ENCODE measurements at places on chromosomes 1 and 21. TPM values are rescaled to one million over a fixed set of nuclear protein-coding genes. Genes with fewer than 3 reads are reported as not detected.

- H3K27ac ChIP-seq = peak overlapping the region; percentile 61
- H3K4me3 ChIP-seq = peak overlapping the region; percentile 53
- peaks cover 75% of the 10 kb centered on the region for H3K4me1 ChIP-seq
- H3K27me3 ChIP-seq = no peaks in the 10 kb centered on the region
- no peak for DNase-seq
These were observed 98.5 kb downstream of the MRPL37 start for GRCh38 chr1:54298284-54299033.

GRCh38 chr1:233656032-233656635 lies 42.2 kb downstream of the KCNK1 start:
- no peak overlapping the region for H3K27ac ChIP-seq
- peaks cover 14% of the 10 kb centered on the region for H3K4me1 ChIP-seq
- no peaks in the 10 kb centered on the region for H3K27me3 ChIP-seq
- no peak for DNase-seq

GRCh38 chr21:46229923-46230260 lies 1.3 kb upstream of the LSS start:
- peak overlapping the region; percentile 40 for H3K27ac ChIP-seq
- H3K4me1 ChIP-seq = peaks cover 27% of the 10 kb centered on the region
- H3K27me3 ChIP-seq = no peaks in the 10 kb centered on the region
- no peak for DNase-seq
- H3K36me3 ChIP-seq = peaks cover 58% of the 10 kb centered on the region

GRCh38 chr1:177948336-177948972 lies 21.4 kb downstream of the SEC16B start:
- DNase-seq = no peak
- no peaks in the 10 kb centered on the region for H3K36me3 ChIP-seq
- H3K4me3 ChIP-seq = no peak overlapping the region
- no peak overlapping the region for H3K27ac ChIP-seq
- peaks cover 30% of the 10 kb centered on the region for H3K4me1 ChIP-seq

Gene NPPA
- total RNA-seq = not detected

Gene ISG15
- 20.8 TPM for total RNA-seq

Gene MPL
- total RNA-seq = not detected

Gene PLA2G2C
- not detected for total RNA-seq

Gene CELA3A
- not detected for total RNA-seq

Gene GREM2
- 1.0 TPM for total RNA-seq

DNA sequence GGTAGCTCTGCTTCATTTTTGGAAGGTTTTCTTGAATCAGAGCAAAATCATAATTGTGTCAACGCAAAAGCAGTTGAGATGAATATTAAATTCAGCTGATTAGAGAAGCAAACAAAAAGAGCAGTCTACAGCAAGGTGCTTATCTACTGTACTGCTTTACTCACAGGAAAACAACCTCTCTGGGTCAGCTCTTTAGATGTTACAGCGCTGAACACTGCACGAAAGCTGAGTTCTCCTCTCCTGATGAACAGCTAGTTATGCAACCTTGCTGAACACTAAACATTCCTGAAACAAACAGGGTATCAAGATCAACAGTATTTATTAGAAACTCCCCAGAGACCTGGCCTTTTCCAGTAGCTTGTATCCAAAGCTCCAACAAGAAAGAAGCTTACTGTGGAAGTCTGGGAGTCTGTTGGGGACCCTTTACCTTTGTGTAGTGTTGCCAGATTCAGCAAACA lies 41.3 kb downstream of the TBCE start:
- no peak overlapping the region for H3K4me3 ChIP-seq
- peak overlapping the region; percentile 57 for H3K27ac ChIP-seq
- peaks cover 1% of the 10 kb centered on the region for H3K36me3 ChIP-seq
- no peak for DNase-seq
- H3K4me1 ChIP-seq = peaks cover 16% of the 10 kb centered on the region

- H3K4me3 ChIP-seq = no peak overlapping the region
- DNase-seq = no peak
- H3K4me1 ChIP-seq = no peaks in the 10 kb centered on the region
These were observed 113.5 kb downstream of the PRDM2 start for GRCh38 chr1:13813398-13814012.

- H3K36me3 ChIP-seq = no peaks in the 10 kb centered on the region
- DNase-seq = no peak
- no peak overlapping the region for H3K4me3 ChIP-seq
- no peak overlapping the region for H3K27ac ChIP-seq
- H3K27me3 ChIP-seq = no peaks in the 10 kb centered on the region
These were observed 67.9 kb upstream of the IL12RB2 start for GRCh38 chr1:67239738-67240137.

DNA sequence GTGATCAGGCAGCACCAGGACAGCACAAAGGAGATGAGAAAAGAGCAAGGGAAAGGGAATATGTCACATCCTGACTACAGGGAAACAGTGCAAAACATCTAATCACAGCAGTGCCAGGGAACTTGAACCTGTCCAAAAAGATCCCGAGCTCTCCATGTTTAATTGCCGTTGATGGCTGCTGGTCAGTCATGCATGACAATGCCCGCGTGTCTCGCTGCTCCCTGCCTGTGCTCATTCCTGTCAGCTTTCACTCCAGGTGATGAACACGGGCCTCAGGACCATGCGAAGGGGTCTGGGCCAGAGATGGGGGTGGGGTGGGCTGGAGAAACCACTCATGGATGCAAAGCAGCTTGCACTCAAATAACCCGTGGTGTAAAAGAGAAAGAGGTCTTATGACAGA lies 287.0 kb downstream of the GPATCH2 start:
- H3K36me3 ChIP-seq = no peaks in the 10 kb centered on the region
- H3K27me3 ChIP-seq = peaks cover 14% of the 10 kb centered on the region
- H3K27ac ChIP-seq = no peak overlapping the region
- no peaks in the 10 kb centered on the region for H3K4me1 ChIP-seq
- no peak overlapping the region for H3K4me3 ChIP-seq

DNA sequence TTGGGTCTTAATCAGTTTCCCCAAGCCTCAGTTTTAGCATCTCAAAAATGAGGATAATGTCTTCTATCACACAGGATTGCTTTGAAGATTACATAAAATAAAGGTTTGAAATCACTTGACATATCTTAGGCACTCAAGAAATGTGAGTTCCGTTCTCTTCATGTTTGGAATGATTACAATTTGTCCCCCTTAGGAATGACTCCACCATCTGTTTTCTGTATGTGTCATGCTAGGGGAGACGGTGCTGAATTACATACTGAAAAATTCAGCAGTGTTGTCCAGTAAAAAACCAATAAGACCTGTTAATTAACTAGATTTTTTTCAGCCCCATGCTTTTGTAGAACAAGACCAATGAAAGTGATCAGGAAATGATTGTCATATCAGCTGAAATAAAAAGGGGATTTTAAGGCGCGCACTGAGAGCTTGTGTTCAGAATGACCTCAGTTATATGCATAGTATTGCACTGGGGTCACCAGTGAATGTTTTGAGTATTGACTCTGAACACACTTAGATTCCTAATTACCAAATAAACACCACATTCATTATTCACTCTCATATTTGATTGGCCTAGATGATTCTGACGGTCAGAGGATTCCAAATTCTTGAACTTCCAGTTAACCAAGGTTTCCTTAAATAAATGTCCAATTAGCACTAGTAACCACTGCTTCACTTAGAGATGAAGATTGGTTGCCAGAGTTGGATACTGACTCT lies 114.5 kb upstream of the KCNK2 start:
- DNase-seq = no peak
- H3K4me3 ChIP-seq = no peak overlapping the region
- no peak overlapping the region for H3K27ac ChIP-seq
- H3K27me3 ChIP-seq = peaks cover 16% of the 10 kb centered on the region

Gene MNDA
- total RNA-seq = not detected

Gene NR0B2
- total RNA-seq = 7.2 TPM

DNA sequence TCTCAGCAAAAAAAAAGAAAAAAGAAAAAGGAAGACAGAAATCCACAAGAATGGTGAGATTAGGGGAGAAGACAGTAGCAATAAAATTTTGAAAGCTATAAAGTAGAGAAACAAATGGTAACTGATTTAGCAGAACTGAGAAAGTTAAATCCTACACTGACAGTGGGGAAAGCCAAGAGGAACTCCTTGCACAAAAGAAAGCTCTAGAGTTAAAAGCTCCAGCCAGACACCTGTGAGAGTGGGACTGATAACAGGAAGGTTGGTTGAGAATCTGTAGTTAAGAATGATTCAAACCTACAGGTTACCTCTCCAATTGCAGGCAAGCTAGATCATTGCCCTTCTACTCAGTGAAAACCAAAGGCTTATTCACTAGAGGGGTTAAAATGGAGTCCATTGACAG lies 23.6 kb downstream of the FBXO28 start:
- no peaks in the 10 kb centered on the region for H3K4me1 ChIP-seq
- no peak overlapping the region for H3K4me3 ChIP-seq
- no peak overlapping the region for H3K27ac ChIP-seq
- H3K36me3 ChIP-seq = peaks cover 7% of the 10 kb centered on the region
- no peaks in the 10 kb centered on the region for H3K27me3 ChIP-seq

Gene SPATA6
- 23.5 TPM for total RNA-seq

DNA sequence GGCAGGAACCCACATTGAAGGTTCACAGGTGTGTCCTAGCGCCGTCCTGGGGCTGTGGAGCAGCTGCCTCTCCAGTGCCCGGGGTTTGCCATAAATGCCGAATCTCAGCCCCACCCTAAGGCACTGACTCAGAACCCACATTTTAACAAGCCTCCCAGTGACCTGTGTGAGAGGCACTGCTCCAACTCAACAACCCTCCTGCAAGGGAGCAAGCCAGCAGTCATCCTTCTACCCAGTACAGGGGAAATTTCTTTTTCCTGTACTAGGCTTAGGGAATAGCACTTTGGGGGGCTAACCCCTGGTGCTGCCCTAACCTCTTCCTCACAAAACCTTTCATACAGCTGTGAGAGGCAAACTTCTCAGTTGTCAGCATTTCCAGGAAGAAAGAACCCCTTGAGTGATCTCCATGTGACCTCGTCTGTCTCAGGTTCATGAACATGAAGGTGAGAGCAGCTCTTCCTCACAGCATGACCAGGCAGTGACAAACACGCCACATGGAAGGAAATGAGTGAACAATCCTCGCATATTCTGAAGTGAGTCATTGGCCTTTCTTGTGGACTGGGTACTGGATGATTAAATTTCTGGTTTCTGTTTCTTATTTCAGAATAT lies 11.4 kb upstream of the BCAR3 start:
- H3K27me3 ChIP-seq = no peaks in the 10 kb centered on the region
- no peak for DNase-seq
- H3K27ac ChIP-seq = no peak overlapping the region

Gene ANKRD45
- 3.1 TPM for total RNA-seq

- no peaks in the 10 kb centered on the region for H3K36me3 ChIP-seq
- H3K27me3 ChIP-seq = no peaks in the 10 kb centered on the region
- no peak overlapping the region for H3K4me3 ChIP-seq
- H3K4me1 ChIP-seq = peaks cover 19% of the 10 kb centered on the region
- DNase-seq = no peak
These were observed 33.6 kb downstream of the ACOT11 start for GRCh38 chr1:54581621-54582035.

Gene CLCA4
- total RNA-seq = 0.10 TPM

- no peak overlapping the region for H3K4me3 ChIP-seq
- H3K36me3 ChIP-seq = no peaks in the 10 kb centered on the region
- DNase-seq = no peak
These were observed 140.1 kb upstream of the DUSP10 start for GRCh38 chr1:221881805-221882581.

Gene MCOLN3
- 7.2 TPM for total RNA-seq

Gene OR6K6
- total RNA-seq = not detected

Gene TXLNA
- total RNA-seq = 54.0 TPM

GRCh38 chr1:181548497-181548896 lies 65.2 kb downstream of the CACNA1E start:
- DNase-seq = no peak
- peaks cover 68% of the 10 kb centered on the region for H3K27me3 ChIP-seq
- no peak overlapping the region for H3K27ac ChIP-seq
- no peaks in the 10 kb centered on the region for H3K36me3 ChIP-seq
- no peak overlapping the region for H3K4me3 ChIP-seq

DNA sequence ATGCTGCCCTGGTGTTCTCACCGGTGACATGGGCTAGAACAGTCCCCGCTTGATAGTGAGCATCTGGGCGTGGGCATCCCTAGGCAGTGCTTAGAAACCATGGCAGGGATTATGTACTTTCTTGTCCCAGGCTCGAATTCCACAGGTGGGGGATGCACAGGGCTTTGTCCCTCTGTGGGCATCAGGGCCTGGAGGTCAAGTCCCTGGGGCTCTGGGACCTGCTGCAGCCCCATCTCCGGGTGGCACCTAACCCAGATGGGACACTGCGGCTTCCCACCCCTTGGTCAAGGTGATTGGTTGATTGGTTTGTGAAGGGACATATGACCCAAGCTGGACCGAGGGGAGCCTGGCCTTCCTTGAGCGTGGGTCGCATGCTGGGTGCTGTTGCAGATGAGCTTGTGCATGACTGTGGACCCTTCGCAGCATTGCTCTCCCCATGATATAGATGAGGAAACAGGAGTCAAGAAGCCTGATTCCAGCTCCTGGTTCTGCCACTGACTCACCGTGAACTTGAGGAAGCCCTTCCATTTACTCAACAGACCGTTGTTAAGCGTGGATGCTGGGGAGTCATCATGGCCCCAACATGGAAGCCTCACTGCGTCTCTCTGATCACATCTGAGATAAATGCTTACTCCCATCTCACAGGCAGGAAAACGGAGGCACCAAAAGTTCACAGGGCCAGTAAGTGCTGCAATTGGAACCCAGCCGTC lies 64.0 kb upstream of the RUNX3 start:
- no peak for DNase-seq
- H3K27me3 ChIP-seq = peaks cover 17% of the 10 kb centered on the region
- no peaks in the 10 kb centered on the region for H3K4me1 ChIP-seq
- no peak overlapping the region for H3K27ac ChIP-seq
- H3K4me3 ChIP-seq = no peak overlapping the region

Gene EXTL1
- total RNA-seq = 0.31 TPM

GRCh38 chr1:63813829-63814277 lies 40.0 kb downstream of the ROR1 start:
- H3K27ac ChIP-seq = no peak overlapping the region
- peaks cover 55% of the 10 kb centered on the region for H3K4me1 ChIP-seq
- H3K4me3 ChIP-seq = no peak overlapping the region
- peaks cover 9% of the 10 kb centered on the region for H3K27me3 ChIP-seq

DNA sequence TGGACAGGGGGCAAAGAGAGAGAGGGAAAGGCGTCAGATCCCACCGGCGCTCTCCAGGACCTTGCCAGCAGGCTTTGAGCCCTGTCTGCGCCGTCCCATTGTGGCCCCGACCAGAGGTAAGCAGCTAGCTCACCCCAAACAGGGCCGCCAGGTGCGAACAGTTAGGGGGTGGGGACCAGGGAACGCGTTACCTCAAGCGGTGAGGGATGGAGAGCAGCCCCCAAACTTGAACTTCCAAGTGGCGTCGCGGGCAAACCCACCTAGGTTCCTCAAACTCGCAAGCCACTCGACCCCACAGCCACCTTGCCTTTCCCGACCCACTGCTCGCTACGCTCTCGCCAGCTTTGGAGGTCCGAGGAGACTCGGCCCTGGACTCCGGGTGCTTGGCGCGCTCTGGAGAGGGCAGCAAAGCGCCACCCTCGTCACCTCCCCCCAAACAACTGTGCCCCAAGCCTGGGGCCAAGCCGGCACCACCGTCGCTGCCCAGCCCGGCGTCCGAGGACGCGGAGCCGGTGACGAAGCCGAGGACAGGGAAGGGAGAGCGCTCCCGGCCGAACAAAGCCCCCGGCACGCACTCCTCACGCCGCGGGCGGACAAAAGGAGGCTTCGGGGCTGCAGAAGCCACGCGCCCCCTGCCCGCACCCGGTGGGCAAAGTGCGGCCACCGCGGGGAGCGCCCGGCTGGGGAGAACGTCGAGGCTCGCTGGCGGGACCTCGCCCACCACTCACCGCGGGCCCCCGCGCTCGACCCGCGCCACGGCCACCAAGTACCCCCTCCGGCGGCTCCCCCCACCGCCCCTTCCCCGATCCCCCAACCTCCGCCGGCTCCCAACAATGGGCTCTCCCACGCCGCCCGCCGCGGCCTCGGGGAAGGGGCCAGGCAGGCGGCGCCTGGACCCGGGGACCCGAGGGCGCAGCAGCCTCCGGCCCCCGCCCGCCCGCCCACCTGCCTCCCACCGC lies 976 bp downstream of the SSBP3 start:
- peak overlapping the region; percentile 53 for H3K27ac ChIP-seq
- H3K4me3 ChIP-seq = peak overlapping the region; percentile 95
- H3K4me1 ChIP-seq = peaks cover 70% of the 10 kb centered on the region
- H3K36me3 ChIP-seq = peaks cover 37% of the 10 kb centered on the region

All from type B pancreatic cell (in vitro differentiated cells).